Left colon (tissue), 2 donors: ENCODE measurements at places on chromosomes 3 and 15. TPM values are rescaled to one million over a fixed set of nuclear protein-coding genes. Genes with fewer than 3 reads are reported as not detected.

GRCh38 chr3:162721736-162722135 is 1225.1 kb downstream of the OTOL1 start:
- no peak for DNase-seq

DNA sequence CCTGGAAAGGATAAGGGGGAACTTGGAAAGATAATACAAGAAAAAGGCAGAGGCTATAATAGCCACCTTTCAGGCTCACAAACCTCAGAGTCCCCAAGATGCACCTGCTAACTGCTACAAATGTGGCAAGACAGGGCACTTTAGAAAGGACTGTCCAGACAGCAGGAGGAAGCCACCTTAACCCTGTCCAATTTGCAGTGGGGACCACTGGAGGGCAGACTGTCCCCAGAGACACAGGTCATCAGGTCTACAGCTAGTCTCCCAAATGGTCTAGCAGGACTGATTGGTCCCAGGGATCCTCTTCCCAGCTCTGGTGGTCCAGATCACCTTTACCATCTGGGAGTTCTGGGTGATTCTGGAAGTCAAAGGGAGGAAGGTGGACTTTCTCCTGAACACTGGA is 882.5 kb upstream of the GBE1 start:
- DNase-seq = no peak

DNA sequence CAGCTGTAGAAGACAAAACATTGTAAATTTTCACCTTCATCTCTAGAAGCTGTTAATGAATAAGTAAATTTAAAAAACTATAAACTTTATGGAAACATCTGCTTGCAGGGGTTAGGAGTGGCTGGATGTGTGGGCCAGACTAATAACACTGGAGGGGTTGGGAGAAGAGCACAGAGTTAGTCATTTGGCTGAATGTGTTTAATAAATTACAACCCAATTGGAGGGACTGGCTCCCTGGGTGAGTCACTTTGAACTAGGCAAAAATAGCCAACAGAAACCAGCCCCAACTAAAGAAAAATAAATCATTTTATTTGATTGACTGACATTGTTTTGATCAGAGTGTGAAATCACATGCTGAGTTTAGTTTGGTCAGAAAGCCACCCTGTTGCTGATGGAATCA is 21.8 kb downstream of the DGKG start:
- no peak for DNase-seq

DNA sequence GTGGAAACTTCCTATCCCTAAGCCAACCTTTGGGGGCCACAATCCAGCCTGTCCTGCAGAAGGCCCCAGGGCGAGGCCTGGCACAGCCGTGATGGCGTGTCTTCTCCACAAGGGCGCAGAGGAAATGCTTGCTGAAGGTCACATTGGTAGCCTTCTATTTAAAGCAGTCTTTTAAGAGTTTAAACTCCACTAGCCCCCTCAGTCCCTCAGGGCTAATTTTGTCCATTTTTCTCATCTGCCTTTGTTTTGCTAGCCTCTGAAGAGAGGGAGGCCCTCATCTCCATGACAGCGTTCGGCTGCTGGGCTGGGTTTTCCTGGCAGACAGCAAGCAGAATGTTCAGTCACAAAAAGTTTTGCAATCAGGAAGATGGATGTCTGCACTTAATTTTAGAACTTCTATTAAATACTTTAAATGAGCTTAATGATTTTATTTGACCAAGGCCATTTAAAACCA is 40.8 kb downstream of the RARB start:
- no peak for DNase-seq

- no peak for DNase-seq
Measured at GRCh38 chr3:122298239-122298638, 26.8 kb upstream of the CSTA start.

The SELENOT gene
- 100 TPM for total RNA-seq

- no peak for DNase-seq
Measured at GRCh38 chr3:132284781-132285619, 32.2 kb upstream of the ACP3 start.

GRCh38 chr3:134464064-134464688 is 21.6 kb downstream of the ANAPC13 start:
- peak; percentile 51 for DNase-seq

DNA sequence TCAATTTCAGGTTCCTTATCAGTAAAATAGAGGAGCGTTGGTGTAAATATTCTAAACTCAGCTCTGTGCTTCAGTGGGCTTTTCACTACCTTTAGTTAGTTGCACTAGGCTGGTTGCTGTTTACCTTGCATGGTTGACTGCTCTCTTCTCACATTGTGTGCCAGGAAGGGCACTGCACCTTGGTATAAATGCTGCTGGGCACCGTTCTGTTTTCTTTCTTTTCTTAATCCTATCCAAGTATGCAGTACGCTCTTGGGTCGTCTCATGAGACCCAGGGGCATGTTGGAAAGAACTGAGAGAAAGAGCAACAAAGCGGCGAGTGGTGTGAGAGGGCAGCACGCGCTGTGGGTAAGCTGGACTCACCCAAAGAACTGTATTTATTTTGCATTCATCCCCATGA is 22.4 kb downstream of the KCNMB2 start:
- no peak for DNase-seq

GRCh38 chr15:72319360-72319984 is 485 bp downstream of the CELF6 start:
- peak; percentile 32 for DNase-seq

DNA sequence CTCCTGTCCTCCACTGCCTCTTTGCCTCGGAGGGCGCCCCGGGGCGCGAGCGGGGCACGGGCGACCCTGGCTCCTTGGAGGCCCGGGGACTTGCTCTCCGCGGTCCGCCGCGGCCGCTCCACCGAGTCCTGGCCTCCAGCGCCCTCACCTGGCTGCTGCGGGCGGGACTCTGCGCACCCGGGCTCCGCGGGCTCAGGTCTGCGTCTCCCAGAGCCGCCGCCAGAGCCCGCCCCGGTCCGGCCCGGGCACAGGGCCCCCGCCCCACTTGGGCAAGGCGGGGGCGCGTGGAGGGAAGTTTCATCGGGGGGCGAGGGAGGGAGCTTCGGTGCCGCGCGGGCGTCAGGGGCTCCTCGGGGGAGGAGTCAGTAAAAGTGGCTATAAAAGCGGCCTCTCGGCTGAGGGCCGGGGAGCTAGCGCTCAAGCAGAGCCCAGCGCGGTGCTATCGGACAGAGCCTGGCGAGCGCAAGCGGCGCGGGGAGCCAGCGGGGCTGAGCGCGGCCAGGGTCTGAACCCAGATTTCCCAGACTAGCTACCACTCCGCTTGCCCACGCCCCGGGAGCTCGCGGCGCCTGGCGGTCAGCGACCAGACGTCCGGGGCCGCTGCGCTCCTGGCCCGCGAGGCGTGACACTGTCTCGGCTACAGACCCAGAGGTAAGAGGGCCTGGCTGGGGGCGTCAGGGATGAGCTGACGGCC is at the start of gene CEMIP:
Gene CEMIP (plus strand): TSS at position 407 of the 694 bp plus-strand sequence. CDS start 94,510 bp downstream, outside the sequence.
- DNase-seq = peak; percentile 82

The TNNC1 gene
- total RNA-seq = 0.64 TPM

DNA sequence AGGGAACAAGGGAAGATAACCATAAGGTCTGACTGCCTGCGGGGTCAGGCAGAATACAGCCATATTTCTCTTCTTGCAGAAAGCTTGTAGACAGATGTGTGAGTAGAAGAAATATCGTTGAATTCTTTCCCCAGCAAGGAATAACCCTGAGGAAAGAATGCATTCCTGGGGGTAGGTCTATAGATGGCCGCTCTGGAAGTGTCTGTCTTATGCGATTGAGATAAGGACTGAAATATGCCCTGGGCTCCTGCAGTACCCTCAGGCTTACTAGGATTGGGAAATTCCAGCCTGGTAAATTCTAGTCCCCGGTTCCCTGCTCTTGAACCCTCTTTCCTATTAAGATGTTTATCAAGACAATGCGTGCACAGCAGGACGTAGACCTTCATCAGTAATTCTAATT is 15.8 kb upstream of the SST start:
- DNase-seq = no peak

DNA sequence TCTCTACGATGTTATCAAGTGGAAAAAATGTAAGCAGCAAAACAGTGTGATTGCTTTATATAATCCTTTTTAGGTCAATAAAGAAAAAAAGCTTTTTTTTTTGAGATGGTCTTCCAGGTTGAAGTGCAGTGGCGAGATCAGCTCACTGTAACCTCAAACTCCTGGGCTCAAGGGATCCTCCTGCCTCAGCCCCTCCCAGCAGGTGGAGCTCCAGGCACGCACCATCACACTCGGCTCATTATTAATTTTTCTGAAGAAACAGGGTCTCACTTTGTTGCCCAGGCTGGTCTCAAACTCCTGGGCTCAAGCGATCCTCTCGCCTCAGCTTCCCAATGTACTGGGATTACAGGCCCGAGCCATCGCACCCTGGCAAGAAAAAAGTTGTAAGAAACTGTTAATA is 17.3 kb downstream of the RNF168 start:
- DNase-seq = no peak

The GOLGA6B gene
- not detected for total RNA-seq

- DNase-seq = no peak
Measured at GRCh38 chr3:53068176-53068575, 22.3 kb upstream of the SFMBT1 start.

GRCh38 chr3:38590521-38590920 is 59.0 kb downstream of the SCN5A start:
- no peak for DNase-seq

DNA sequence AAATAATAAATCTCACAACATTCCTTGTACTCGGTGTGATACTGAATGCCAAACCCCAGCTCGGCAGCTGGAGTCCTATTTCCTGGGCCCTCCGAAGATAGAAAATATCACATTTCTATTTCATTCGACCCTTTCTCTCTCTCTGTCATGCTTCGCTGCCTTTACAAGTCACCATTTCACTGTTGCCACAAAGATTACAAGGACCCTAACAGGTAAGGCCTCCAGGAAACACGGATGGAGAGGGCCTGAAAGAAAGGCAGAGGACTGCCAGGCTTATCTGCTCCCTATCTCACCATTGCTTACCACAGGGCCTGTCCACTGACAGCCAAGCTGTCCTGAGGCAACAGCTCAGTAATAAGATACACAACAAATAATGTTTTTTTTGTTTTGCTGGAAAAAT is 376.5 kb downstream of the MECOM start:
- DNase-seq = no peak

DNA sequence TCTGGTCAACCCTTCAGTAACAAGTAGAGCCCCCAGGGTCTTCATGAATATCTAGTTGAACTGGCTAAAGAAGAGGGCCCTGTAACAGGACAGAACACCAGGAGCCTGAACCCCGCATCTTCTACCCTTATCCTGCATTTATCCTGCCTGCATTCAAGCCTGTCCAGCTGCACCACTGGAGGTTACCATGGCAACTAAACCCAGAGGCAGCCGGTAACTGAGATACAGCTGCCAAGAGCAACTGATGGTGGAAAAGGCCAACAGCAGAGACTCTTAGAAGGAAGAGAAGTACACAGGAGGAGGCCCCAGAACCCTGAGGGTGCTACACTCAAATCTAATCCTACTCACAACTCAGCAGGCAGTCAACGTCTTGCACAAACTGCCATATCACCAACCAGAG is 3.7 kb upstream of the PRKAR2A start:
- no peak for DNase-seq

The CLDN18 gene
- not detected for total RNA-seq

DNA sequence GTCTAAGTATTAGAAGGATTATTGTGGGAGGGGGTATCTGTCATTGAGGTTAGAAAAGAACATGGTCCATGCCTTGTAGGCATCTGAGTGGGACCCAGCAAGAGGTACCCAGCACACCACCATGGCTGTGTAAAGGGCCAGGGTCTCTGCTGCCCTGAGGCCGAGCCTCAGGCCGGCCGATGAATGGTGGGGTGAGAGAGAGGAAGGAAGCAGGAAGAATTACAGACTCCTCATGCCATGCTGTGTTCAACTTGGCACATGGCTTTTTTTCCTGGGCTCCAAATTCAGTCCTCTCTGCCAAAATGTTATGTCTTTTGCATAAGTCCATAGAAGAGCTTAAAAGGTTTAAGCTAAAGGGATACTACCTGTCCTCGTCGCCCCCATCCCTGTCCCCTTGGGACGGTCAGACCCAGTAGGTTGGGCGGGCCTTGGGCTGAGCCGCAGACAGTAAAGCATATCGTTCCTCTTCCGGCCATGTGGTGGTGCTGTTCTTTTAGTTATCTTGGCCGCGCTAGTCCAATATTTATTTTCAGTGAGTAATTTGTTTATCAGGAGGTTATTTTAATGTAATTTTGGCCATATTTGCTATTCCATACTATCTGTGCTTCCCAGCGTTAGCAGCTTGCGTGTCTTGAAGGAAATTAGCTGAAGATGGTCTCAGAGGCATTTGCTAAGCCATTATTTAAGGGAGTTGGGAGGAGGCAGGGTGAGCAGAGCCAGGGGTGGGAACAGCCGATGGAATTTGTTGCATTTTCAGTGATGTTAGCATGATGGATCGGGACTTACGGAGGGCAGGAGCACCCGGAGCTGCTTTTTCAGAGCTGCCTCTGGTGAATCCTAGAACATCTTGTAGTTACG is 152.4 kb downstream of the AGBL1 start:
- DNase-seq = no peak

DNA sequence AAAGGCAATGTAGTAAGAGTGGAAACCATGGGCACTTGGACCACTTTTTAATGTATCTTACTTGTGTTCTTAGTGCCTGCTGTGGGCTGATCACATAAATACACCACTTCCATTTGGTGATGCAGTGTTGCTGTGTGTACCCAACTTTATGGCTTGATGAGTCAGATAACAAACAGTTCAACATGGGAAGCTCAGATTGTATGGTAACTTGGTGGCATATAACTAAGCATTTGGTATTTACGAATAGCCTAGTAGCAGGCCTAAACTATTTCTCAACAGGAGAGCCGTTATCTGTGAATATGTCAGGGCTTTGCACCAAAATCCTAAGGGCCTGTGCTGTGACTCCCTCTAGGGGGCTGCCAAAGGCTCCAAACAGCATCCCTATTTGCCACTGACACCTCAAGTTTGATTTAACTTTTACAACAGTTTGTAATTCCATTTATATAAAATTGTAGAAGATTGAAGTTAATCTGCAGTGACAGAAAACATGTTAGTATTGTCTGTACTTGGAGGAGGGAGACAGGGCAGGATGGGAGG is 640.4 kb upstream of the CADM2 start:
- no peak for DNase-seq
